ENCODE measurements at places on chromosomes 7 and 10.
A peak's percentile ranks its signal among the peaks of the same experiment; 100 is the strongest.

DNA sequence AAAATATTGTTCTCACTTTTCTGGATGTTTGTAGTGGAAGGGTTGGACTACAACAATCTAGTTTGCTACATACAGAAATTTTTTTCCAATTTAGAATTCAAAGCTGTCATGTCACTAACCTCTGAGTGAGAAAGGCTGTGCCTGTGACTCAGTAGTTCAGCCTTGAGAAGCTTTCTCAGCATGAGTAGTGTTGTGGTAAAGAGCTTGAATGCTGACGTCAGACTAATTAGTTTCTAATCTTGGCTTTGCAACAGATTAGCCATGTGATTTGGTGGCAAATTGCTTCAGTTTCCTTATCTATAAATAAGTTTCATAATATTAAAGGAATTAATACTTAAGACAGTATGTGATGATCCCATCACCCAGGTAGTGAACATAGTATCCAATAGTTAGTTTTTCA lies 83.8 kb downstream of the ABCA13 start:
- DNase-seq = no peak

DNA sequence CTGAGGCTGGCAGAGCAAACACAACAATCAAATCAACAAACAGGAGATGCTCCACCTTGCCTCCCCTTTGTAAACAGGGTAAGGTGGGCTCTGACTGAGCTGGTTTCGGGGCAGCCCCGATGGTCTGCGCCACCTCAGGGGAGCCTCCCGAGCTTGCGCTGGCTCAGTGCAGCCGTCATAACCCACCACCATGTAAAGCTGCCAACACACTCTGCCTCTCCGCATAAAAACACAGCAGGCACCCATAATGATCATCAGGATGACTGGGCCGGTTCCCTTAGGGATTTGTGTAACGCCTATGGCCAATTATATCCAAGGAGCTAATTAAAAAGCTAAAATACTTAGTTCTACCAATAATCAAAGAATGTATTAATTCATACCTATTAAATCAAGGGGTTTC lies 124.5 kb downstream of the PRPF18 start:
- DNase-seq = no peak

GRCh38 chr10:47348661-47349470 lies 703 bp downstream of the RBP3 start:
- DNase-seq = no peak

DNA sequence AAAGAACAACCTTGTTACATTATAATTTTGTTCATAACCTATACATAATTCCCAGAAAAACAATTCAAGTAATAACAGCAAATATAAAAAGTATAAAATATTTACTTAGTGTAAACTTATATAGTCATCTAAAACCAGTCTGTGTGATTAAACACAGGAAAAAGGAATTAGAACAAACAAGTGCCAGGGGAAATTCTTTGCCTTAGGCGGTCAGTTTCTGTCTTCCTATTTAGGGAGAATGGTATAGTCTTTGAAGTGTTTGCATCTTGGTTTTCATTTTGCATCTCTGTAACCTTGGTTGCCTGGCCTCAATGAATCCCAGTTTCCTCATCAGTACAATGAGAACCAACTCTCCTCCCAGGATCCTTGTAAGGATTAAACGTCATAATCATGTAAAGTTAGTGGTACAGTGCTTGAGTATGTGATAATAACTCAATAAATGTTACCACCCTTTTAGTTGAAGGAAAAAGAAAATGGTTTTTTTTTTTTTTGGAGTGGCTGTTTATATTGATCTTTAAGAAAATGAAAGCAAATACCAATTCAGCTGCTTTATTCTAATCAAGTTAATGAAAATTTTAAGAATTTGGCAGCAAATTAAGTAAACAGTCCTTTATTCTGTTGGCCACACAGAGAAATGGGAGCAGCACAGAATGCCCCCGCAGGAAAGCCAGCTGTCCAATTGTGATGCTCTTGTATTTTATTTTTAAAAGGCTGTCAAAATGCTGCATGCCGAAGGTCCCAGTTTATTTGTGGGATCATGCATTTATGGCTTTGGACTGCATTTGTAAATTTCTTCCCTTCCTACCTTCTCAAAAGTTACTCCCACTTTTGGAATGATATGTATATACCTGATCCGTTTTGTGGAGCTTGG lies 61.8 kb downstream of the SHH start:
- no peak for DNase-seq

GRCh38 chr10:126065751-126066377 lies 169.5 kb downstream of the FANK1 start:
- DNase-seq = no peak

GRCh38 chr10:683448-684071 lies 5.9 kb downstream of the DIP2C start:
- DNase-seq = peak; percentile 49

- no peak for DNase-seq
Observed at GRCh38 chr7:136210079-136210478, 232.9 kb upstream of the MTPN start.

GRCh38 chr7:149496642-149497391 lies 792 bp downstream of the ZNF746 start:
- no peak for DNase-seq

- no peak for DNase-seq
Observed at GRCh38 chr10:118843647-118844265, 89.0 kb upstream of the CACUL1 start.

- no peak for DNase-seq
Observed at GRCh38 chr10:87945984-87946383, 82.6 kb downstream of the PTEN start.
